Right atrium auricular region (tissue), 2 donors: ENCODE measurements at places on chromosomes 12 and 14. TPM values are rescaled to one million over a fixed set of nuclear protein-coding genes. Genes with fewer than 3 reads are reported as not detected.

The KCNH3 gene
- total RNA-seq, result 1.0 TPM

The YAF2 gene
- total RNA-seq, result 54.3 TPM

The TPH2 gene
- total RNA-seq, result not detected

The FAM90A1 gene
- not detected for total RNA-seq

The LBHD2 gene
- total RNA-seq, result not detected

The STAC3 gene
- 0.48 TPM for total RNA-seq

The PTGDR gene
- total RNA-seq, result 0.89 TPM

The TRPV4 gene
- 0.90 TPM for total RNA-seq

The DACT1 gene
- total RNA-seq, result 21.2 TPM

The ADCY4 gene
- 17.1 TPM for total RNA-seq

The TIGAR gene
- 3.7 TPM for total RNA-seq

GRCh38 chr14:24098927-24099813, 5.1 kb downstream of the PCK2 start:
- DNase-seq, result no peak
- peaks cover 14% of the 10 kb centered on the region for H3K4me1 ChIP-seq
- no peak overlapping the region for H3K27ac ChIP-seq
- no peak overlapping the region for H3K4me3 ChIP-seq
- H3K36me3 ChIP-seq, result no peaks in the 10 kb centered on the region

GRCh38 chr12:118526255-118527095, 150.1 kb downstream of the SUDS3 start:
- no peak overlapping the region for H3K4me3 ChIP-seq
- H3K4me1 ChIP-seq, result no peaks in the 10 kb centered on the region
- no peak for DNase-seq
- H3K27ac ChIP-seq, result no peak overlapping the region
- H3K27me3 ChIP-seq, result no peaks in the 10 kb centered on the region

DNA sequence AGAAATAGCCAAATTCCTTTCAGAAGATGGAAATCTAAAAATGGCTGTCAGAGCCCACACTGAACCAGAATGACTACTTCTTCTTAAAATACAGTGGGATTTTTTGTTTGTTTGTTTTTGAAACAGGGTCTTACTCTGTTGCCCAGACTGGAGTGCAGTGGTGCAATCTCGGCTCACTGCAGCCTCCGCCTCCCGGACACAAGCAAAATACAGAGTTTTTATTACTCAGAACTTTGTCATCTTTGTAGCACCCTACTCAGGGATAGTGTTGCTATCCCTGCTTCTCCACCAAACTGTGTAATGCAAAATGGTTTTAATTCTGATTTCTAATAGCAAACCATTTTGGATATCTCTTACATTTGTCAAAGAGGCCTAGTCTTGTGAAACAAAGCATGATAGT, 16.4 kb downstream of the ZNF410 start:
- no peak overlapping the region for H3K4me3 ChIP-seq
- no peak for DNase-seq
- no peaks in the 10 kb centered on the region for H3K4me1 ChIP-seq
- H3K27ac ChIP-seq, result no peak overlapping the region

DNA sequence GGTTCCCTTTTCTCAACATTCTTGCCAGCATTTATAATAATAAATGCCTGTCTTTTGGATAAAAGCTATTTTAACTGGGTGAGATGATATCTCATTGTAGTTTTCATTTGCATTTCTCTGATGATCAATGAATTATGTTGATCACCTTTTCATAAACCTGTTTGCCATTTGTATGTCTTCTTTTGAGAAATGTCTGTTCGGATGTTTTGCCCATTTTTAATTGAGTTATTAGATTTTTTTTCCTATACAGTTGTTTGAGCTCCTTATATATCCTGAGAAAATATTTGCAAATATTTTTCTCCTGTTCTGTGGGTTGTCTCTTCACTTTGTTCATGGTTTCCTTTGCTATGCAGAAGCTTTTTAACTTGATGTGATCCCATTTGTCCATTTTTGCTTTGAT, 8.1 kb upstream of the LIMA1 start:
- H3K4me3 ChIP-seq, result no peak overlapping the region
- no peak for DNase-seq
- H3K4me1 ChIP-seq, result no peaks in the 10 kb centered on the region
- H3K27me3 ChIP-seq, result no peaks in the 10 kb centered on the region

DNA sequence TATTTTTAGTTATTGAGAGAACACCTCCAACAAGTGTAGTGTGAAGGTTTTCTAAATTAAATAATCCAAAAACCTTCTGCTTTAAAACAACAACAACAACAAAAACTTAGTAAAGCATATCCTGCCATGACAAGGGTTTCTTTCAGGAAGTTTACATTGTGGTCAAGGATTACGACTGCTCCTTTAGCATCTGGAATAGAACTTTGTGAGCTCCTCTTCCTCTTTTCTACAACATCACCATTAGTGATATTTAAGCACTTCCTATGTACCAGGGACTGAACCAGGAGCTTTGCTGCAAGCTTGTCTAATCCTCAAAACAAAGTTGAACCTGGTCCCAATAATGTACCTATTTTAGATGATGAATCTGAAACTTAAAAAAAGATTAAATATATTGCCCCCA, 315.4 kb upstream of the KITLG start:
- no peaks in the 10 kb centered on the region for H3K4me1 ChIP-seq
- no peak for DNase-seq
- no peak overlapping the region for H3K27ac ChIP-seq
- H3K4me3 ChIP-seq, result no peak overlapping the region
- H3K36me3 ChIP-seq, result no peaks in the 10 kb centered on the region
- no peaks in the 10 kb centered on the region for H3K27me3 ChIP-seq

GRCh38 chr12:110007881-110008280, 8.7 kb downstream of the ANKRD13A start:
- no peak for DNase-seq
- no peaks in the 10 kb centered on the region for H3K27me3 ChIP-seq
- H3K4me1 ChIP-seq, result no peaks in the 10 kb centered on the region
- H3K36me3 ChIP-seq, result peaks cover 4% of the 10 kb centered on the region
- no peak overlapping the region for H3K27ac ChIP-seq

- no peak for DNase-seq
- H3K4me3 ChIP-seq, result no peak overlapping the region
- no peaks in the 10 kb centered on the region for H3K4me1 ChIP-seq
- no peaks in the 10 kb centered on the region for H3K27me3 ChIP-seq
Measured at GRCh38 chr12:93813186-93813585, 136.0 kb downstream of the CRADD start.

GRCh38 chr14:29035134-29035533, 268.5 kb downstream of the FOXG1 start:
- H3K36me3 ChIP-seq, result no peaks in the 10 kb centered on the region
- no peak overlapping the region for H3K27ac ChIP-seq
- no peaks in the 10 kb centered on the region for H3K27me3 ChIP-seq
- no peaks in the 10 kb centered on the region for H3K4me1 ChIP-seq

DNA sequence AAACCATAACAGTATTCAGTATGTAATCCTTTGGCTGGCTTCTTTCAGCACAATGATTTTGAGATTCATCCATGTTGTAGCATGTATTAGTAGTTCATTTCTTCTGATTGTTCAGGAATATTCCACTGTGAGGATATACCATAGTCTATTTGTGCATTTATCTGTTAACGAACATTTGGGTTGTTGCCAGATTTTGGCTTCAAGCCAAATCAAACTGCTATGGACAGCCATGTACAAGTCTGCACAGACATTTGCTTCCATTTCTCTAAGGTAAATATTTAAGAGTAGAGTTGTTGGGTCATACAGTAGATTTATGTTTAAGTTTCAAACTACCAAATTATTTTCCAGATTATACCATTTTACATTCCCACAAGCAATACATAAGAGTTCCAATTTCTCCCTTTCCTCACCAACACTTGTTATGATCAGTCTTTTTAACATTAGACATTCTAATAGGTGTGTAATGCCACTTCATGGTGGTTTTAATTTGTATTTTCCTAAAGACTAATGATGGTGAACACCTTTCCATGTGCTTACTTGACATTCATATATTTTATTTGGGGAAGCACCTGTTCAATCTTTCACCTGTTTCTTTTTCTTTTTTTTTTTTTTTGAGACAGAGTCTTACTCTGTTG, 56.6 kb downstream of the ZFYVE21 start:
- H3K4me1 ChIP-seq, result no peaks in the 10 kb centered on the region
- no peak for DNase-seq
- H3K27ac ChIP-seq, result no peak overlapping the region
- H3K27me3 ChIP-seq, result no peaks in the 10 kb centered on the region

- H3K4me3 ChIP-seq, result no peak overlapping the region
- no peaks in the 10 kb centered on the region for H3K4me1 ChIP-seq
- no peak overlapping the region for H3K27ac ChIP-seq
- DNase-seq, result no peak
Measured at GRCh38 chr12:73308079-73308478, 1035.9 kb downstream of the TRHDE start.

DNA sequence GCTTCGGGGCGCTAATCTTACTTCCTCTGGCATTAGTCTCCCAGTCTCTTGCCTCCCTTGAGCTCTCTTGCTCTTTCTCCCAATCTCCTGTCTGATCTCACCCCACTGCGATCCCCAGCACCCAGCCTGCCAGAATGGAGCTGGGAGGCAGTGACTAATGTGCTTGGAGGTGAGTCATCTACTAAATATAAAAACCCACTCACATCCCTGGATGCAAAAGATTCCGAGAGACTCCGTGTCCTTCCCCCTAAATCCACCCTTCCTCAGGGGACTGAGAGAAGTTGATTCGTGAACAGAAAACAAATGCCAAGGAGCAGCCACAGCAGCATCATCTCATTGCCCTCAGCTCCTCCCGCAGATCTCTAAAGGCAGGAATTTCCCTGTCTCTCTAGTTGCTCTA, 45.7 kb upstream of the KCNA5 start:
- no peaks in the 10 kb centered on the region for H3K4me1 ChIP-seq
- H3K27me3 ChIP-seq, result no peaks in the 10 kb centered on the region
- H3K27ac ChIP-seq, result peak overlapping the region; percentile 69
- no peak overlapping the region for H3K4me3 ChIP-seq
- H3K36me3 ChIP-seq, result no peaks in the 10 kb centered on the region

DNA sequence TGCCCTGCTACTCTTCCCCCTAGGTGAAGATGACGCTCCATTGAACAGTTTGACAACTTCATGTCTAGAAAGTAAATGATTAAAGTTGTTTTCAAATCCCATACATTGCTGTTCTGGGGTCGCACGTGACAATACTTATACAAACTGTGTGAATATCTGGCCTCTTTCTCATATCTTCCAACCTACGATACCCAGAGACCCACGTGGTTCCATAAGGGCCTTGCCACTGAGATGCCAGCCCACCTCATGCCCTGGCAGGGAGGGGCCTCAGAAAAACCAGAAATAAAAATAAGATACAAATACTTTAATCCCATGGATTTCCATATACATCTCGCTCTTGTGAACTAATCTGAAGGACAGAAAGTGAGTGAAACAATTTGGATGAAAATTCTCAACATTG, 4.5 kb downstream of the GZMB start:
- H3K36me3 ChIP-seq, result no peaks in the 10 kb centered on the region
- no peak overlapping the region for H3K4me3 ChIP-seq
- H3K27me3 ChIP-seq, result no peaks in the 10 kb centered on the region
- H3K27ac ChIP-seq, result no peak overlapping the region
- no peak for DNase-seq

- no peaks in the 10 kb centered on the region for H3K36me3 ChIP-seq
- peaks cover 37% of the 10 kb centered on the region for H3K4me1 ChIP-seq
- no peaks in the 10 kb centered on the region for H3K27me3 ChIP-seq
- H3K27ac ChIP-seq, result no peak overlapping the region
- DNase-seq, result no peak
- H3K4me3 ChIP-seq, result no peak overlapping the region
Measured at GRCh38 chr12:46212108-46212982, 56.5 kb downstream of the SLC38A1 start.

DNA sequence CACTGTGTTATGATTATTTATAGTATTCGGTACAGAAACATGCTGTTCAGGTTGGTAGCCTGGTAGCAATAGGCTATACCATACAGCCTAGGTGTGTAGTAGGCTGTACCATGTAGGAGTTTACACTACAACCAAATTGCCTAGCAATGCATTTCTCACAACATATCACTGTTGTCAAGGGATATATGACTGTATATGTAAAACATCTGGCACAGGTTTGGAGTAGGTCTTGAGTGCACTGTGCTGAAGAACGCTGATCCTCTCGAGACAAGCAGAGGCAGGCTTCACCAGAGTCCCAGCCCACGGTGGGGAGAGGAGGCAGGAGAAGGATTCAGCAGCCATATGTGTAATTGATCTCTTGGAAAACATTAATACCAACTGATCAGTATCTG, 15.0 kb upstream of the TBX5 start:
- no peaks in the 10 kb centered on the region for H3K27me3 ChIP-seq
- DNase-seq, result no peak
- peaks cover 26% of the 10 kb centered on the region for H3K36me3 ChIP-seq
- no peak overlapping the region for H3K4me3 ChIP-seq
- peaks cover 62% of the 10 kb centered on the region for H3K4me1 ChIP-seq

GRCh38 chr12:69474456-69474855, 4.3 kb downstream of the FRS2 start:
- DNase-seq, result no peak
- H3K4me3 ChIP-seq, result no peak overlapping the region
- no peaks in the 10 kb centered on the region for H3K36me3 ChIP-seq
- H3K27ac ChIP-seq, result peak overlapping the region; percentile 79
- no peaks in the 10 kb centered on the region for H3K27me3 ChIP-seq

GRCh38 chr12:42552822-42553221, 36.7 kb downstream of the PRICKLE1 start:
- no peak for DNase-seq
- H3K36me3 ChIP-seq, result no peaks in the 10 kb centered on the region
- no peak overlapping the region for H3K27ac ChIP-seq
- no peaks in the 10 kb centered on the region for H3K4me1 ChIP-seq

- H3K36me3 ChIP-seq, result no peaks in the 10 kb centered on the region
- H3K27me3 ChIP-seq, result no peaks in the 10 kb centered on the region
- H3K27ac ChIP-seq, result no peak overlapping the region
- H3K4me3 ChIP-seq, result no peak overlapping the region
Measured at GRCh38 chr12:126582231-126582630, 1517.0 kb downstream of the AACS start.

- no peaks in the 10 kb centered on the region for H3K27me3 ChIP-seq
- no peaks in the 10 kb centered on the region for H3K36me3 ChIP-seq
- no peak overlapping the region for H3K27ac ChIP-seq
- no peak overlapping the region for H3K4me3 ChIP-seq
Measured at GRCh38 chr12:115870510-115870909, 407.0 kb downstream of the MED13L start.

GRCh38 chr14:51856792-51857296, 3.6 kb upstream of the GNG2 start:
- no peaks in the 10 kb centered on the region for H3K36me3 ChIP-seq
- H3K4me3 ChIP-seq, result no peak overlapping the region
- DNase-seq, result no peak
- no peaks in the 10 kb centered on the region for H3K27me3 ChIP-seq
- no peak overlapping the region for H3K27ac ChIP-seq
- H3K4me1 ChIP-seq, result peaks cover 15% of the 10 kb centered on the region

GRCh38 chr14:51595881-51596455, 55.7 kb upstream of the FRMD6 start:
- no peaks in the 10 kb centered on the region for H3K27me3 ChIP-seq
- H3K4me1 ChIP-seq, result no peaks in the 10 kb centered on the region
- H3K4me3 ChIP-seq, result no peak overlapping the region
- no peaks in the 10 kb centered on the region for H3K36me3 ChIP-seq
- H3K27ac ChIP-seq, result no peak overlapping the region
- no peak for DNase-seq
